SHP77 (cell line): ENCODE measurements at places on chromosomes 1 and 21.

GRCh38 chr1:220827445-220828178 is 40.9 kb downstream of the MTARC1 start:
- no peak for DNase-seq

DNA sequence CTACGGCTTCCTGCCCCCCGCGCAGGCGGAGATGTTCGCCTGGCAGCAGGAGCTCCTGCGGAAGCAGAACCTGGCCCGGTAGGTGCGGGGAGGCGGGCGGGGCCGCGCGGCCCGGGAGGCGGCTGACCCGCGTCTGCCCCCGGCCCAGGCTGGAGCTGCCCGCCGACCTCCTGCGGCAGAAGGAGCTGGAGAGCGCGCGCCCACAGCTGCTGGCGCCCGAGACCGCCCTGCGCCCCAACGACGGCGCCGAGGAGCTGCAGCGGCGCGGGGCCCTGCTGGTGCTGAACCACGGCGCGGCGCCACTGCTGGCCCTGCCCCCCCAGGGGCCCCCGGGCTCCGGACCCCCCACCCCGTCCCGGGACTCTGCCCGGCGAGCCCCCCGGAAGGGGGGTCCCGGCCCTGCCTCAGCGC is 16.6 kb downstream of the NOC2L start:
- DNase-seq, result no peak

DNA sequence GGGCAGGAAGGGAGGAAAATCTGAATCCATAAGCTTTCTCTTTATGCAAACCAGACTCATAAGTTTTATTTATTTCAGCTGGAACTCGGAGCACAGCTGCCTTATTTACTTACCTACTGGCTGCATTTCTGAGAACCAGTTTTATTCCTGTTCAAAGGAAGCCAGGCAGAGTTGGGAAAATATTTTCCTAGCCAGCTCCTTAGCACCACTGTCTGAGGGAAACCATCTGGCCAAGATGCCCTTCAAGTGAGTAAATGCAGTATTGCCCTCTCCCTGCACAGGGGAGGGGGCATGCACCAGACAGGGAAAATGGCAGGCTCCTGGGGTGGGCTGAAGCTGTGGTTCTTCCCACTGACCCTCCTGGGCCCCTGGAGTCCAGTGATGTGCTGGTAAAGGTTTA is 28.9 kb upstream of the FMOD start:
- no peak for DNase-seq

GRCh38 chr1:38929476-38929875 is 12.2 kb downstream of the RHBDL2 start:
- DNase-seq, result no peak

DNA sequence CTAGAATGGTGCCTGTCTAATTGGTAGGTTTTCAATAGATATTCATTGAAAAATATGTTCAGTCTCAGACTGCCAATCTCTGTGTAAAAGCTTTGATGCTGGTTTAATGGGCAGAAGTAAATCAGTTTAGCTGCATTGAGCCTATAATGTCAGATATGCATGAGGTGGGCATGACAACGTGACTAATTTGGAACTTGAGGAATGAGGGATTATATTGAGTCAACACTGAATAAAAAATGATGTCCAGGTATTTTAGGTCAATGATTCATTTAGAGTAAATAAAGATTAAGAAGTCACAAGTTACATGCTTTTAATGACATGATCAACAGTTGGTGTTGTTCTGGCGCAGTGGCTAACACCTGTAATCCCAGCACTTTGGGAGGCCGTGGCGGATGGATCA is 3.0 kb downstream of the WDR3 start:
- DNase-seq, result no peak
